ENCODE measurements at places on chromosomes 11 and 22. TPM values are rescaled to one million over a fixed set of nuclear protein-coding genes. Genes with fewer than 3 reads are reported as not detected.

Gene CCDC87
- total RNA-seq = 0.21 TPM

Gene PATE2
- 0.07 TPM for total RNA-seq

Gene MS4A3
- not detected for total RNA-seq

Gene MIAT
- total RNA-seq = 0.26 TPM

Gene APOL5
- not detected for total RNA-seq

DNA sequence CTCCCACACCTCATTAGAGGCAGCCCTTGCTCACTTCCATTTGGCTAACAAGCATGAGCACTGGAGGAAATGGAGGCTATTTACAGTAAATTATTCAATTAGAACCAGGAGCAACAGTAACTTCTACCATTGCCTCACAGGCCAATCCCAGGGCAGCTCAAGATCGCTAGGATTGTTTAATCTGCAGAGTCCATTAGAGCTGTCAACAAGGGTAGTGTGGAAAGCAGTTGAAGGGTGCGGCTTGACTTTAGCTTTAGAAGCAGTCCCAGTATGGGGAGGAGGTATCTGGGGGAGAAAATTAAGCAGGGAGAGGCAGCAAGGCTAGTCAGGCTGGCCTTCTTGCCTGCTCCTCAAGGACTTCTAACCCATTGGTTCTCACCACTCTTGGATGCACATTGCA, 38.3 kb upstream of the CYP2R1 start:
- no peak for DNase-seq

DNA sequence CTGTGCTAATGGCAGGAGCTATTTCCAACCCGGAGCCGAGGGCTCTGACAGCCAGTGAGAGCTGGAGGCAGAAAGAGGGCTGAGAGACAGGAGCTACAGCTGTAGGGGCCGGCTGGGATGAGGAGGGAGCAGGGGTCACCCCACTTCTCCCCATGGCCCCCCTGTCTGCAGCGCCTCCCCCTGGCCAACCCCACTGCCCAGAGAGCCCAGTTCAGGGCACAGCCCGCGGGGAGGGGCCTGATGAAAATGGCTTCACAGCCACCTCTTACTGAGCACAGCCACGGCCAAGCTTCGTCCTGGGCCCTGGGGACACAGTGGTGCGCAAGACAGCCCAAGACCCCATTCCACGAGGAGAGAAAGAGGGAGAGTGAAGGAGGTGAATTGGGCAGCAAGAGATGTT, 27.9 kb downstream of the RPL3 start:
- DNase-seq = no peak

GRCh38 chr11:46952553-46952952, 16.0 kb downstream of the CSTPP1 start:
- DNase-seq = no peak

- no peak for DNase-seq
Observed at GRCh38 chr11:1739576-1739975, 10.8 kb downstream of the IFITM10 start.

GRCh38 chr11:64296830-64297698, 3.1 kb upstream of the CATSPERZ start:
- DNase-seq = no peak

DNA sequence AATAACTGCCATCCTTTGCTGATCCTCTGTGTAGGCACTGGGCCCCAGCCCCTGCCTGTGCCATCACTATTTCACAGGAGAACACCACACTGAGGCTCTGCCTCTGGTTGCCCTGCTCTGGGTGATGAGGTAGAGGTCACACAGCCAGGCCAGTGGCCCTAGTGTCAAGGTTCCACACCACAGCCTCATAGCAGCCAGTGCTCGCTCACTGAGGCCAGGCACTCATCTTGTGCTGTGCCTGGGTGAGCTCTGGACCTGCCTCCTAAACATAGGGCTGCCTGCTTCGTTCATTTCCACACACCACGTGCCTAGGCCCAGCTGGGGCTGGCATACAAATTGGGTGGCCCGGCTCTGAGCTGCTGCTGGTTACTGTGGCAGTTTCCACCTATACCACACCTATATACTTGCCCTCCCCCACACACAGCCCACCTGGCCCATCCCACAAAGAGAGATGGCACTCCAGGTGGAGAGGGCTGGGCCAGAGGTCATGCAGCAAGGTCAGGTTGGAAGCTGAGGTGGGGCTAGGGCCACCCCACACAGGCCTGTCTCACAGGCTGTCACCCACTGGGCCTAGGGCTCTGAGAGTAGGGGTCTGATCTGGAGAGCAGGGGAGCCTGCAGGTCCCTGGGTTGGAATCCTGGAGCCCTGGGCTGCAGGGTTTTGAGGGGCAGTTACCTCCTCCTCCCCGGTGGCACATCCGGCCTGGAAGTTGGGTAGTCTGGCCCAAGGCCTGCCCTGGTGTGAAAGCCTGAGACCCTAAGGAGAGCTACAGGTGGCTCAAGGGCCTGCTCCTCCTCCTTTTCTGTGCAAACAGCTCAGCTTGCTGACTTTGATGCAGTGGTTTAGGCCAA, 11.2 kb downstream of the KCNQ1OT1 start:
- DNase-seq = no peak

DNA sequence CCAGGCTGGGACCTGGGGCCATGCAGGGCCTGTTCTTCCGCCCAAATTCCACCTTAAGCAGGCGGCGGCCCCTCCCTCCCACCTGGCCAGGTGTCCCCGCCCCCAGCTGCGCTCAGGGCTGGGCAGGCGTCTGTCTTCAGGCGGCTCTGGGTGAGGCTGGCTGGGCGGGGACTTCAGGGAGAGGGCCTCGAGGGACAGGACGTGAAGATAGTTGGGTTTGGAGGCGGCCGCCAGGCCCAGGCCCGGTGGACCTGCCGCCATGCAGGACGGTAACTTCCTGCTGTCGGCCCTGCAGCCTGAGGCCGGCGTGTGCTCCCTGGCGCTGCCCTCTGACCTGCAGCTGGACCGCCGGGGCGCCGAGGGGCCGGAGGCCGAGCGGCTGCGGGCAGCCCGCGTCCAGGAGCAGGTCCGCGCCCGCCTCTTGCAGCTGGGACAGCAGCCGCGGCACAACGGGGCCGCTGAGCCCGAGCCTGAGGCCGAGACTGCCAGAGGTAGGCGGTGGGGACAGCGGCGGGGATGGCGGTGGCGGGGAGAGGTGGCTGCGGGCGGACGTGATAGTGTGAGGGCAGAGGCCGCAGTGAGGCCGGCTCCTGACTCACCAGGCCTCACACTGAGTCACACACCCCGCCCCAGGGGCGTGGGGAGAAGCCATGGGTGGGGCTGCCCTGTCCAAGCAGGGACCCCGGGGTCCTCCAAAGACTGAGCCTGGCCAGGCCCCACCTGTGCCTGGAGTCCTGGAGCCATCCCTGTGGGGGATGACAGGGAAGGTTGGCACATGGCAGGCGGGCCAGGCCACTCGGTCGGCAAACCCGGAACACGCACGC, at the start of gene PKP3:
PKP3 (plus strand) TSS at position 176 of the 824 bp plus-strand sequence; CDS start at position 260, 84 bp downstream.
- no peak for DNase-seq

- no peak for DNase-seq
Observed at GRCh38 chr11:117861151-117862018, 15.1 kb downstream of the FXYD6 start.

DNA sequence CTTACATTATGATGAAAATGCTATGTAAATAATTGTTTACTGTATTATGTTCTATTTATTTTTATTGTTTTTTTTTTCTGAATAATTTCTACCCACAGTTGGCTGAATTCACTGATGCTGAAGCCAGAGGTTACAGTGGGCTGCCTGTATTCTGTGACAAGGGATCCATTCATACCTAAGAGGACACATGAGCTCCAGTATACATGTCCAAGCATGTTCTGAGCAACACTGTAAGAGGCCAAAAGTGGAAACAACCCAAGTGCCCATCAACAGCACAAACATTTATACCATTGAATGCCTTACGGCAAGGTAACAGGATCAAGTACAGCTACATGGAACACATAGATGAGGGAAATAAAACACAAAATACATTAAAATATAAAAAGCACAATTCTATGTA, 1.4 kb upstream of the SRSF8 start:
- no peak for DNase-seq

DNA sequence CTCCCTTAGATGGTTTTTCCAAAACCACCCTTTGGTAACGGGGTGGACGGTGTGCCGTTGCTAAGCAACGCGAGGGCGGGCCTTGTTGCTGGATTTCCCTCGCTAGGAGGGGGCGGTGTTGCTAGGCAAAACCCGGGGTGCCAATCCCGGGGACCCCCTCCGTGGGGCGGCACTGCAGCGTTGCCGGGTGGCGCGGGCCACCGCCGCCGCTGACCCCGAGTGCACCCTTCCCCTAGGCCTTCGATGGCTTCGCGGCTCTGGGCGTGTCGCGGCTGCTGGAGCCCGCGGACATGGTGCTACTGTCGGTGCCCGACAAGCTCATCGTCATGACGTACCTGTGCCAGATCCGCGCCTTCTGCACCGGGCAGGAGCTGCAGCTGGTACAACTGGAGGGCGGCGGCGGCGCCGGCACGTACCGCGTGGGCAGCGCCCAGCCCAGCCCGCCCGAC, 8.9 kb downstream of the EHBP1L1 start:
- DNase-seq = no peak
